ENCODE measurements at places on chromosomes 2 and 18.
A peak's percentile ranks its signal among the peaks of the same experiment; 100 is the strongest.

- peak; percentile 64 for DNase-seq
Observed at GRCh38 chr2:179050755-179051154, 818 bp upstream of the CCDC141 start.

DNA sequence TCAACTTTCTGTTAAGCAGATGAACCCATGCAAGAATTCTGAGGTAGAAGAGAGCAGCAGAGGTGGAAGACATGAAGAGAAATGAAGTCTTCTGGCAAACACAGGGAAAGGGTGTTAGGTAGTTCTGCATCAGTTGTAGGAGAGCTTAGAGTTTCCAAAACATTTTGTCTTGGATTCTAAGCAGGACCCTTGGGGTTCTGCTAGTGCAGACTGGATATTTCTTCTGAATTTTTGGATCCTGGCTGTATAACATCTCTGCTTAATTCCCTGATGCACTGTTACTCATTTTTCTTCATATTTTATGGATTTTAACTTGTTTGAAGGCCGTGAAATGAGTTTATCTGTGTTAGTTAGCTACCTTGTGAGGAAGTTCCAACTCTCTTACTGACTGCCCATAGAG lies 208.7 kb upstream of the SLC35G4 start:
- DNase-seq, result no peak

DNA sequence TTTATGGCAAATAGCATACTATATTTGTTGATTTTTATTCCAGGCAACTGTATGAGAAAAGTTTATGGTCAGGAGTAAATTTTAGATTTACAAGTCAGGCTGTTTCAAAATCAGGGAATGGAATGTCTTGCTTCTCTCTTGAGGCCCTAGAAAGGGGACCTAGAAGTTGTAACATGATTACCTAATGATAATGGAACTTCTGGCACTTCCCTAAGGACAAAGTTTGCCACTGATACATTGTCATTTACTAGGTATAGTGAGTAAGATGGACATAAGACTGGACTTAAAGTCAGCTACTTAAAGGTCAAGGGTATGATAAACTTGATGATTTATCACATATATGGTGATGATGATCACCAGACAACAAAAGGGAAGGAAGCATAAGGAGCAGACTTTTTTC lies 103.3 kb upstream of the VRK2 start:
- no peak for DNase-seq

DNA sequence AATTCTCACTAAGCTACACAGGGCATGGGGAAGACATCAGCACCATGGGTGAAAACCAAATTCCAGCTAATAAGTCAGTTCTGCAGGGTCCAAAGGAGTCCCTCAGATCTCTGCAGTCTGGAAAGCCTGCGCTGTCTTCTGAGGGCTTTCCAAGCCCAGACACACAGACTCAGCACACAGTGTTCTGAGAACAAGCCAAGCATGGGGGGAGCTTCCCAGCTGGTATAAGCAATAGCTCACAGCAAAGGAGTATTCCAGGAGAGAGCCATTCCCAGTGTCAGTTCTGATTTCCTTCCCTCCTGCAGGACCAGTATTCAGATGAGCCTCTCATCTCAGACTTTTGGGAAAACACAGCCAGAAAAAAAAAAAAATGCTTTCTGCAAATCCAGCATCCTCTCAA lies 370.8 kb downstream of the TNS1 start:
- peak; percentile 76 for DNase-seq

DNA sequence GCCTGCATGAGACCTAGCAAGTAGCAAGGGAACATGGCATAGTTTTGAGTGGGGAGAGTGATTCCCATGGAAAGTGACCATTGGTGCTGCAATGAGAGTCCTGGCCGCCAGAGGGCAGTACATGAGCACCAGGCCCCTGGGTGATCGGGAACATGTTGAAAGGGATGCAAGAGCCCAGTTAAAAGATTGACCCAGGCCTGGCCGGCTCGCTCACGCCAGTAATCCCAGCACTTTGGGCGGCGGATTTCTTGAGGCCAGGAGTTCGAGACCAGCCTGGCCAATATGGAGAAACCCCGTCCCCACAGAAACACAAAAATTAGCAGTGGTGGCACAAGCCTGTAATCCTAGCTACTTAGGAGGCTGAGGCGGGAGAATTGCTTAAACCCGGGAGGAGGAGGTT lies 22.2 kb downstream of the FAP start:
- peak; percentile 71 for DNase-seq
